Renal cortical epithelial cell (primary cell): ENCODE measurements at places on chromosomes 4 and X.

GRCh38 chr4:24770032-24770584, 25.3 kb upstream of the SOD3 start:
- DNase-seq: peak; percentile 94

GRCh38 chrX:70039758-70040157, 10.0 kb downstream of the AWAT2 start:
- no peak for DNase-seq

GRCh38 chrX:68684291-68684918, 36.9 kb downstream of the STARD8 start:
- no peak for DNase-seq

GRCh38 chr4:16862697-16863096, 35.7 kb downstream of the LDB2 start:
- no peak for DNase-seq
